ENCODE measurements at places on chromosomes 1 and 21. TPM values are rescaled to one million over a fixed set of nuclear protein-coding genes. Genes with fewer than 3 reads are reported as not detected.

PADI4 gene
- not detected for total RNA-seq

MKNK1 gene
- total RNA-seq: 15.7 TPM

ANGPTL3 gene
- total RNA-seq: not detected

RIMKLA gene
- total RNA-seq: not detected

CD1C gene
- not detected for total RNA-seq

SGIP1 gene
- 61.1 TPM for total RNA-seq

RGS13 gene
- not detected for total RNA-seq

IL12RB2 gene
- not detected for total RNA-seq

S100A7 gene
- total RNA-seq: not detected

FMO5 gene
- 1.3 TPM for total RNA-seq

CAPN8 gene
- total RNA-seq: not detected

S100A11 gene
- 75.0 TPM for total RNA-seq

CLDN8 gene
- total RNA-seq: not detected

GART gene
- 65.1 TPM for total RNA-seq

CADM3 gene
- not detected for total RNA-seq

RPE65 gene
- not detected for total RNA-seq

GRIK3 gene
- total RNA-seq: not detected

AADACL4 gene
- total RNA-seq: not detected

TPTE gene
- total RNA-seq: not detected

NBPF10 gene
- 4.4 TPM for total RNA-seq

C1orf94 gene
- 0.06 TPM for total RNA-seq

RGS8 gene
- total RNA-seq: under 0.01 TPM

CACNA1S gene
- not detected for total RNA-seq

DPYD gene
- total RNA-seq: 62.0 TPM

CLDN19 gene
- not detected for total RNA-seq

OLIG2 gene
- not detected for total RNA-seq

RSPO1 gene
- not detected for total RNA-seq

S100A3 gene
- 13.3 TPM for total RNA-seq

OPRD1 gene
- under 0.01 TPM for total RNA-seq

POGZ gene
- 12.0 TPM for total RNA-seq

ANKRD34A gene
- 0.62 TPM for total RNA-seq

TMEM54 gene
- 20.3 TPM for total RNA-seq

SLC37A1 gene
- total RNA-seq: 7.2 TPM

CD48 gene
- total RNA-seq: not detected
